Osteocyte (in vitro differentiated cells): ENCODE measurements at places on chromosomes 11 and 22. TPM values are rescaled to one million over a fixed set of nuclear protein-coding genes. Genes with fewer than 3 reads are reported as not detected.

DNA sequence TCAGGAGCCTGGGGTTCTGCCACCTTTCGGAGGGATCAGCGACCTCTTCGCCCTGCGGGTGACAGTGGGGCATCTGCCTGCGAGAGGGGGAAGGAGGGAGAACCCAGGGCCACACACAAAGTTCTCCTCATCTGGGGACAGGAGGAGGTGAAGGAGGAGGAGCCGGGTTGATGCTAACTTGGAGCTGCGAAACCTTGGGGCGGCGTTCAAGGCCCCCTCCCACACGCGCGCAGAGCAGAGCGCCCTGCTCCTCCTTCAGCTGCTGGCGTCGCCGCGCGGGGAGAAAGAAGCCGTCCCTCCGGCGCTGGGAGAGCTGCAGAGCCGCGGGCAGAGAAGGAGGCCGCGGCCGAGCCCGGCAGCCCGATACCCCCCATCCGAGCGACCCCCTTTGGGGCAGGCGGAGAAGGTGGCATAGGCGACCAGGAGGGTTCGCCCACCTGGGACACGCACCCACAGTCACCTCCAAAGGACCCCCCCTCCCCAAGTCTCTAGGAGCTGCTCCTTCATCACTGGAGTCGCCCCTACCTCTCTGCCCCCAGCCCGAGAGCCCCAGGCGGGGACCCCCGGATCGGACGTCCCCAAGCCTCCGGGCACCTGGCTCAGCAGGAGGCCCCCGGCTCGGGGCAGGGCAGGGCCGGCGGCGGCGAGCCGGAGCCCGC is at the start of gene RASD2:
Gene RASD2 (plus strand): TSS at position 237 of the 659 bp plus-strand sequence. CDS start 5,979 bp downstream, outside the sequence.
- no peak within 1 kb of the TSS for H3K27ac ChIP-seq
- no peak for DNase-seq
- peaks cover 9% of the 10 kb centered on the region for H3K4me1 ChIP-seq
- no peaks in the 10 kb centered on the region for H3K36me3 ChIP-seq
- peak within 1 kb of the TSS; percentile 62 for H3K4me3 ChIP-seq

DNA sequence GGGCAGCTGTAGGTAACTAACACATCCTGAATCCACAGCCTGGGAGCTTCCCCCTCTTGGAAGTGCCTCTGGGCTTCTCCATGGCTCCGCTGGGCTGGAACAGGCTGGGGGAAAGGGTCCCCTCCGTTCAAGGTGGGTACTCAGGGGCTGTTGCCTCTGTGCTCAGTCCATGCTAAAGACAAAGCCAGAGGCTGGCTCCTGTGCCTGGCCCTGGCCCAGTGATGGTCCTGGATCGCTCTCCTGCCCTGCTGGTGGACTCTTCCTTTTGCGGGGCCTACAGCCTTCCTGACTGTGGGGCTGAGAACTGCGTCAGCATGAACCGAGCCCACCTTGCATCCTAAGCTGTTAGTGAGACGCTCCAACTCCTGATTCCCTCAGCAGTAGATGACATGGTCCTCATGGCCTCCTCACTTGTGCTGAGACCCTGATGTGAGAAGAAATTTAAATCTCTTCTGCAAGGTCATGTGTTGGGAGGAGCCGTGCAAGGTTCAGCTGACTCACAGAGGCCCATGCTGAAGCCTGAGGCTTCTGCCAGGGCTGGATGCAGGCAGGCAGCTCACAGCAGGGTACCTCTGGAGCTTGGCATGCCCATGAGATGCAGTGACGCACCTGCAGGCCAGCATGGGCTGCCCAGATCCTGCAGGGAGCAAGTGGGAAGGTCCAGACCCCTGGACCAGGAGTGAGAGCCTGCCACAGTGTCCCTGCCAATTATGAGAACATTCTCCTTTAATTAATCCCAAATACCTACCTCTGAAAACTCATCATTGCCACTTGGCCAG is 1285.5 kb downstream of the TBC1D22A start:
- H3K4me3 ChIP-seq = no peak overlapping the region
- no peaks in the 10 kb centered on the region for H3K36me3 ChIP-seq
- no peaks in the 10 kb centered on the region for H3K27me3 ChIP-seq

- no peaks in the 10 kb centered on the region for H3K36me3 ChIP-seq
- H3K27ac ChIP-seq = no peak overlapping the region
- DNase-seq = no peak
- no peaks in the 10 kb centered on the region for H3K4me1 ChIP-seq
Measured at GRCh38 chr11:35298369-35298768, 121.0 kb downstream of the SLC1A2 start.

DNA sequence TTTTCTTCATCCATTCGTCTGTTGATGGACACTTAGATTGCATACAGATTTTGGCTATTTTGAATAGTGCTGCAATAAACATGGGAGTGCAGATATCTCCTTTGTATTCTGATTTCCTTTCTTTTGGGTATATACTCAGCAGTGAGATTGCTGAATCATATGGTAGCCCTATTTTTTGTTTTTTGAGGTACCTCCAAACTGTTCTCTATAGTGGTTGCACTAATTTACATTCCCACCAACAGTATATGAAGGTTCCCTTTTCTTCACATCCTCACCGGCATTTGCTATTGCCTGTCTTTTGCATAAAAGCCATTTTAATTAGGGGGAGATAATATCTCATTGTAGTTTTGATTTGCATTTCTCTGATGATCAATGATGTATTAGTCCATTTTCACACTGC is 96.1 kb downstream of the PRR5L start:
- no peak for DNase-seq
- H3K27ac ChIP-seq = peak overlapping the region; percentile 94
- H3K4me1 ChIP-seq = peaks cover 59% of the 10 kb centered on the region

The APOA1 gene
- not detected in 2 replicates for total RNA-seq

DNA sequence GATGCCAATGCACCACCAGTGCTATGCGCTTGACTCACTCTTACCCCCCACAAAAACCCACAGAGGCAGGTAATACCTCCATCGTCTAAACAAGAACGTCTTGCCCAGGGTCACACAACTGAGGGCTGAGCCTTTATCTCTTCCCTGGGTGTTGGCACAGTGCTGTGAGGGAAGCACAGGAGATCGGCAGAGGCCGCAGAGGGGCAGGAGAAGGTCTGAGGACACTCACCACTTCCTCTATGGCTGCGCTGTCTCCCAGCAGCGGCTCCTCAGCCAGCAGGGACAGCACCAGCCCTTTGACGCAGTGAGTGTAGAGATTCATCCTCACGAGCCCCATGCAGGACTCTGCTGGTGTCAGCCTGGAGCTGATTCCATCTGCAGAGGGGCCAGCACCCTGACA is 19.9 kb downstream of the HPS4 start:
- no peak for DNase-seq
- peak overlapping the region; percentile 47 for H3K27ac ChIP-seq
- no peaks in the 10 kb centered on the region for H3K27me3 ChIP-seq
- no peak overlapping the region for H3K4me3 ChIP-seq
- peaks cover 18% of the 10 kb centered on the region for H3K4me1 ChIP-seq
- H3K36me3 ChIP-seq = peaks cover 36% of the 10 kb centered on the region

DNA sequence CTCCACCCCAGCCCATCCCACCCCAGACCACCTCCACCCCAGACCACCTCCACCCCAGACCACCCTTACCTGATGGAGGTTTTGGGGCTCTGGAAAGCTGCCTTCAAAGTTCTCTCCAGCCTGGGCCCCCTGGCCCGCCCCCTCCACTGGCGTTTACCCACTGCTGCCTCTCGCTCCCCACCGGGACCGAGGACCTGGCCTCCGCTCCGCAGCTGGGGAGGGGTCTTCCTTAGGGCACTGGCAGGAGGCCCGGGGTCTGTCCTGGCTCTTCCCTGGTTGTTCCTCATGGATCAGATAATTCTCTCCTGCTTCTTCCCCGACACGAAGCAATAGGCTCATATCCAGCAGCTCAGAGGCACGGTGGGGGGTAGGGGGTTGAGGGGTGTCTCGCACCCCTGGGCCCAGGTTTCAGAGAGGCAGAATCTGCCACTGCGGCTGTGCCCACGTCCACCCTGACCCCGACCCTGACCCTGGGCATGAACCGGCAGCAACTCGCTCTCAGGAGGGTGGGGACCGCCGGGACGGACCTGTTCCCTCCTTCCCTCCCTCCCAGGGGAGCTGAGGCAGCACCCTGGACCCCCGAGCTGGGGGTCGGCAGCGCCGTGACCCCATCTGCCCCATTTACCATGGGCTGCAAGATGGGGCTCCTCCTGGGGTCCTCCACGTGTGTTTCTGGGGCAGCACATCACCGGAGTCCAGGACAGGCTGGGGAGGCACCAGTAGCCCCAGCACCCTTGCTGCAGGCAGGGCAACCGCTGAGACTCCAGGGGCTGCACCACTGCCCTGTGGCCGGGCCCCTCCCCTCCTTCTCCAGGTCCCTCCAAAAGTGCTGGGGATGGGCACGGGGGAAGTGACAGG is 12.9 kb downstream of the KRTAP5-5 start:
- no peak overlapping the region for H3K4me3 ChIP-seq
- no peak overlapping the region for H3K27ac ChIP-seq
- no peaks in the 10 kb centered on the region for H3K4me1 ChIP-seq
- H3K27me3 ChIP-seq = peaks cover 44% of the 10 kb centered on the region
- DNase-seq = no peak
- no peaks in the 10 kb centered on the region for H3K36me3 ChIP-seq

The PKP3 gene
- total RNA-seq = 0.40 and 0.50 TPM in 2 replicates

GRCh38 chr11:44079376-44079775 is 13.3 kb downstream of the ACCS start:
- H3K27me3 ChIP-seq = peaks cover 35% of the 10 kb centered on the region
- H3K27ac ChIP-seq = no peak overlapping the region
- peak; percentile 64 for DNase-seq

DNA sequence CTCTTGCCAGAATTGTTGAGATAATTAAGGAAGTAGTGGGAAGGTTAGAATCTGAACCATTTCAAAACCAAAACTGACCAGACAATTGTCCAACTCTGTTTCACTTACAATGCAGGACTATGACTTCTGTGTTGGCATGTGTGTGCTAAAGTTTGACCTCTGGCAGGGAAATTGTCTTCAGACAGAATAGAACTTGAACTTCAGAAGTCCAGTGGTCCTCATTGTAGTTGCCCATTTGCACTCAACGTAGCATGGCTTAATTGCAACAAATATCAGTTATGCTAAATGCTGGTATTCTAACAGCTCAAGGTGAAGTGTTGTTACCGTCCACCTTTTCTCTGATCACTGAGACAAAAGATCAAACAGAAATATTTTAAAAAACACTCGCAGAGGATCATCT is 47.2 kb downstream of the BLID start:
- no peak for DNase-seq
- peak overlapping the region; percentile 60 for H3K4me3 ChIP-seq
- H3K27ac ChIP-seq = peak overlapping the region; percentile 92
- no peaks in the 10 kb centered on the region for H3K27me3 ChIP-seq

GRCh38 chr11:29061452-29061851 is 953.3 kb downstream of the METTL15 start:
- H3K27ac ChIP-seq = no peak overlapping the region
- H3K4me3 ChIP-seq = no peak overlapping the region
- H3K36me3 ChIP-seq = no peaks in the 10 kb centered on the region
- H3K4me1 ChIP-seq = no peaks in the 10 kb centered on the region

- H3K4me3 ChIP-seq = no peak overlapping the region
- no peak for DNase-seq
- H3K36me3 ChIP-seq = no peaks in the 10 kb centered on the region
- H3K4me1 ChIP-seq = peaks cover 6% of the 10 kb centered on the region
Measured at GRCh38 chr11:123545726-123546270, 108.6 kb downstream of the SCN3B start.

The OR8U1 gene
- not detected in 2 replicates for total RNA-seq

DNA sequence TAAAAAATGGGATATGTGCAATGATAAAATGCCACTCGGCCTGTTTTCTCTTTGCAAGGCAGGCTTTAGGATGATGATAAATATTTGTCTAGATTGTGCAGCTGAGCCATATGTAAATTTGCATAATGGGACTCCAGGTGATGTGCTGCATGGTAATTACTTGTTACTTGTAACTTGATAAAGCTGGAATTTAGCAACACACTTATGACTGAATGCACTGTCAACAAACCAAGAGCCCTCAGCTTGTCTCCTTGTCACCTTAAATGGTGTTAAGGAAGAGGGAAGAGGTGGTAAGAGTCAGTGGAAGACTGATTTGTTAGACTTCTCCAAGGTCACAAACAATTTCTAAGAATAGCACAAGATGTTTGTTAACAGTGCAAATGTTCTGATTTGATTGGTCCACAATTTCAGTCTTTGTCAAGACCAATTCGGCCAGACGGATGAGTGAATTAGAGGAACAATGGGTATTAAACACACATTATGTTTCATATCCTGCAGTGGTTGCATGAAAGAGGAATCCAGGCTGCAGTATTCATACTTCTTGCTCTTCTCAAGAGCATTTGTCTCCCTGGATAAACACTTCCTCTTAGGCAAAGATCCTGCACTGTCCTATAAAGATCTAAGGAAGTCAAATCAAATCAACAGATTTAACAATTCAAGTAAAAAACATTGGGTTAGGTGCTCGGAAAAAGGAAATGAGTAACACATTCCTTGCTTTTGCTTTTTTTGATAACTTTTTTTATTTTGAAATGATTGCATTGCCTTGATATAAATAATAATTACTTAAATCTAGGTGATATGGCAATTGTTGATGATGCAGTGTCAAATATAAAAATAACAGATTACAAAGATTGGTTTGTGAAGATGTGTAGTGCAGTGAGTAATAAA is 448.3 kb upstream of the DDI1 start:
- no peak for DNase-seq
- H3K4me1 ChIP-seq = peaks cover 11% of the 10 kb centered on the region
- no peak overlapping the region for H3K4me3 ChIP-seq
- no peaks in the 10 kb centered on the region for H3K27me3 ChIP-seq

DNA sequence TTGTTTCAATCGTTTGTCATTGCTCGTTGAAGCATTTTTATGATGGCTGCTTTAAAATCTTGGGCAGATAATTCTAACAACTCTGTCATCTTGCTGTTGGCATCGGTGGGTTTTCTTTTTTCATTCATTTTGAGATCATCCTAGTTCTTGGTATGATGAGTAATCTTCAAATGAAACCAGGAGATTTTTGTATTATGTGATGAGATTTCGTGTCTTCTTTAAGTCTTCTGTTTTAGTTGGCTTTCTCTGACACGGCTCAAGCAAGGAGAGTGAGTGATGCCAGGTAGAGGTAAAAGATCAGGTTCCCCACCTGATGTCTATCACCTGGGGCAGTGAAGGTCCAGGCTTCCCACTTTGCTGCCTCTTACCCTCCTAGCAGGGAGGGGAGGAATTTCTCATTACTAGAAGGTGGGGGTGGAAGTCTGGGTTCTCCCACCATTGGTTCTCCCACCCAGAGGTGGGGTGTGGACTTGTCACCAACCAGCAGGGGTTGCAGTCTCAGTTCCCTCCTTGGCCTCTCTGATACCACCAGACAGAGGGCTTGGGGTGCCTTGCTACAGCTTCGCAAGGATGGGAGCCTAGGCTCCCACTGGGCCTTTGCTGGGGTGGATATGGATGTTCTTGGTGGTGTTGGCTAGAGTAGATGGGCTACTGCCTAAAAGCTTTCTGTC is 12.9 kb downstream of the CDC45 start:
- no peaks in the 10 kb centered on the region for H3K36me3 ChIP-seq
- no peak overlapping the region for H3K27ac ChIP-seq
- H3K4me3 ChIP-seq = no peak overlapping the region
- DNase-seq = no peak
- H3K4me1 ChIP-seq = peaks cover 12% of the 10 kb centered on the region

The GGTLC2 gene
- not detected in 2 replicates for total RNA-seq
